ENCODE measurements at places on chromosomes 1 and 21. TPM values are rescaled to one million over a fixed set of nuclear protein-coding genes. Genes with fewer than 3 reads are reported as not detected.
A peak's percentile ranks its signal among the peaks of the same experiment; 100 is the strongest.

GFI1 gene
- 0.16 TPM for polyA plus RNA-seq

KRTAP12-2 gene
- not detected for polyA plus RNA-seq

CD34 gene
- polyA plus RNA-seq, result 0.16 TPM

FCN3 gene
- polyA plus RNA-seq, result not detected

MYCL gene
- polyA plus RNA-seq, result 0.75 TPM

TFF2 gene
- polyA plus RNA-seq, result not detected

UQCRHL gene
- polyA plus RNA-seq, result 2.6 TPM

OXCT2 gene
- 0.22 TPM for polyA plus RNA-seq

RGSL1 gene
- not detected for polyA plus RNA-seq

SFN gene
- 0.34 TPM for polyA plus RNA-seq

ANKRD65 gene
- polyA plus RNA-seq, result 0.11 TPM

RPAP2 gene
- 3.9 TPM for polyA plus RNA-seq

ZNF683 gene
- polyA plus RNA-seq, result not detected

- peaks cover 16% of the 10 kb centered on the region for H3K36me3 ChIP-seq
- no peak overlapping the region for H3K27ac ChIP-seq
- no peaks in the 10 kb centered on the region for H3K27me3 ChIP-seq
- DNase-seq, result peak; percentile 84
- H3K4me3 ChIP-seq, result no peak overlapping the region
Observed at GRCh38 chr1:15918962-15919715, 56.8 kb downstream of the ZBTB17 start.

DNA sequence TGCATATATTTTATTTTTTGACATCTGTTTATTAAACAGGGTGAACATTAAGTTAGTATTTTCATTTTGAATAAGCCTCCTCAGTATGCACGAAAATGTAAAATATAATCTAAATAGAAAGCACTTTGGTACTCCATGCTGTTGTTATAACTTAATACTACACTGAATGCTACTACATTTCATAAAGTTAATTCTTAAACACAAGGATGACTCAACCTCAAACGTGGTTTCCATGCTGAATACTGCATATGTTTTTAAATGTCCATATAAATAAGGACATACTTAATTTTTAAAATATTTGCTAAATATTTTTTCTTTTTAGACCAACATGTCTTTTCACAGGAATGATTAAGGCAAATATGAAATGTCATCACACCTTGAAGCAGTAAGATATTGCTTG is 83.9 kb downstream of the USP24 start:
- peak; percentile 70 for DNase-seq
- no peaks in the 10 kb centered on the region for H3K27me3 ChIP-seq
- H3K4me1 ChIP-seq, result peaks cover 10% of the 10 kb centered on the region
- no peak overlapping the region for H3K4me3 ChIP-seq

GRCh38 chr1:203153989-203154821 is 21.4 kb downstream of the MYBPH start:
- DNase-seq, result peak; percentile 41
- H3K27ac ChIP-seq, result no peak overlapping the region
- no peak overlapping the region for H3K4me3 ChIP-seq
- H3K36me3 ChIP-seq, result no peaks in the 10 kb centered on the region

- peak; percentile 55 for DNase-seq
- H3K4me1 ChIP-seq, result no peaks in the 10 kb centered on the region
Observed at GRCh38 chr1:15825800-15826199, 18.4 kb upstream of the UQCRHL start.

GRCh38 chr1:228669242-228669585 is 66.1 kb upstream of the RHOU start:
- peaks cover 9% of the 10 kb centered on the region for H3K27me3 ChIP-seq
- H3K27ac ChIP-seq, result no peak overlapping the region
- H3K4me3 ChIP-seq, result no peak overlapping the region
- H3K4me1 ChIP-seq, result no peaks in the 10 kb centered on the region
- H3K36me3 ChIP-seq, result no peaks in the 10 kb centered on the region

GRCh38 chr1:182888736-182889531 is 49.8 kb downstream of the DHX9 start:
- peaks cover 2% of the 10 kb centered on the region for H3K4me1 ChIP-seq
- H3K36me3 ChIP-seq, result peaks cover 30% of the 10 kb centered on the region
- H3K4me3 ChIP-seq, result no peak overlapping the region
- H3K27ac ChIP-seq, result no peak overlapping the region

GRCh38 chr1:234512451-234512861 is 33.5 kb upstream of the TARBP1 start:
- peaks cover 18% of the 10 kb centered on the region for H3K4me1 ChIP-seq
- H3K27ac ChIP-seq, result no peak overlapping the region
- H3K4me3 ChIP-seq, result no peak overlapping the region
- H3K27me3 ChIP-seq, result no peaks in the 10 kb centered on the region
- no peaks in the 10 kb centered on the region for H3K36me3 ChIP-seq
- DNase-seq, result no peak

- DNase-seq, result no peak
- no peaks in the 10 kb centered on the region for H3K4me1 ChIP-seq
- H3K27ac ChIP-seq, result no peak overlapping the region
- H3K36me3 ChIP-seq, result no peaks in the 10 kb centered on the region
- H3K27me3 ChIP-seq, result peaks cover 43% of the 10 kb centered on the region
Observed at GRCh38 chr21:44726826-44727225, 15.5 kb upstream of the TSPEAR start.

GRCh38 chr1:81044708-81045107 is 756.0 kb upstream of the ADGRL2 start:
- H3K4me3 ChIP-seq, result no peak overlapping the region
- no peak overlapping the region for H3K27ac ChIP-seq
- H3K36me3 ChIP-seq, result no peaks in the 10 kb centered on the region
- peak; percentile 5 for DNase-seq
- no peaks in the 10 kb centered on the region for H3K27me3 ChIP-seq

DNA sequence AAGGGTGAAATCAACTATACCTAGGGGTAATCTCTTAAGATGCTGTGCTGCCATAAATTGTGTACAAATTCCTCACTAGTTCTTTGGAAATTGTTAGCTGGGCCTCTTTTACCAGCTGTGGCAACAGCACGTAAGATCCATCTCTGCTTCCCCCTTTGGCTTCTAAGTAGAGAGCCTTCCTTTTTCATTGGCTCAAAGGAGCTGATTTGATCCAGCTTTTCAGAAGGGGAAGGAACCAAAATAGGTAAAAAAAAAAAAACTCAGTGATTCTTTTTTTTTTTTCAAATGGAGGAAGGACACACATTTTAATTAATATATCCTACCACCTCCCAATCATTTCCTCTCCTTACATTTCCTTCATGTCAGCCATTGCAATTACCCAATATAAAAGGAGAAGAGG is 4.0 kb upstream of the RCAN1 start:
- H3K27me3 ChIP-seq, result peaks cover 36% of the 10 kb centered on the region
- peaks cover 2% of the 10 kb centered on the region for H3K4me1 ChIP-seq
- no peak overlapping the region for H3K27ac ChIP-seq

DNA sequence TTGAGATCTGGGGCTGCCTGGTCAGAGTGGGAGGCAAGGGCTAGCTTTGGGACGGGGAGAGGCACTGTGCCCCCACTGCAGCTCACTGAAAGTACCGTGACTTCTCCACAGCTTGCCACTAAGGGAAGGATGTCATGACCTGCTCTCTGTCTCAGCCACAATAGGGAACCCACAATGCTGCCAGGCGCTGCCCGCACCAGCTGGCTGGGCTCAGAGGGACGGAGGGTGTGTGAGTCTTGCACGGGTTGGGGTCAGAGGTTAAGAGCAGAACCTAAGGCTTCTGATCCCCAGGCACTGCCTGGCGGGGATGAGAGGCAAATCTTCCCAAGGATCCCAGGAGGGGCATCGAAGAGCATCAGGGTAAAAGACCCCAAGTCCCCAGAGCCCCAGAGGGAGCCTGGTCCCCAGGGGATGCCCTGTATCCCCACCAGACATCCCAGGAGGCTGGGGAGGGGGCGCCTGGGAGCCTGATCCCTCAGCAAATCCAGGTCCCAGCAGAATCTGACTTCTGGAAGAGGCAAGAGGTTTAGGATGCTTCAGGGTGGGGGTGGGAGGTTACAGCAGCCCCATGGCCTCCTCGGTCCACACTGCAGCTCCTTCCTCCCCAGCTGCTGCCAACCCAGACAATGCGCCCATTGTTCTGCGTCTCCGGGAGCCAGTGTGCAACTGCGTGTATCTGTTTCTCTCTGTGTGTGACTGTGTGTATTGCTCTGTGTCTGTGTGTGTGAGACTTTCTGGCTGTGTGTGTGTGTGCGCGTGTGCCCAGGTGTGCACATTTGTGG is 2.0 kb upstream of the MARCKSL1 start:
- H3K4me1 ChIP-seq, result peaks cover 5% of the 10 kb centered on the region
- H3K36me3 ChIP-seq, result peaks cover 14% of the 10 kb centered on the region
- H3K27me3 ChIP-seq, result no peaks in the 10 kb centered on the region
- H3K4me3 ChIP-seq, result no peak overlapping the region
- H3K27ac ChIP-seq, result no peak overlapping the region

DNA sequence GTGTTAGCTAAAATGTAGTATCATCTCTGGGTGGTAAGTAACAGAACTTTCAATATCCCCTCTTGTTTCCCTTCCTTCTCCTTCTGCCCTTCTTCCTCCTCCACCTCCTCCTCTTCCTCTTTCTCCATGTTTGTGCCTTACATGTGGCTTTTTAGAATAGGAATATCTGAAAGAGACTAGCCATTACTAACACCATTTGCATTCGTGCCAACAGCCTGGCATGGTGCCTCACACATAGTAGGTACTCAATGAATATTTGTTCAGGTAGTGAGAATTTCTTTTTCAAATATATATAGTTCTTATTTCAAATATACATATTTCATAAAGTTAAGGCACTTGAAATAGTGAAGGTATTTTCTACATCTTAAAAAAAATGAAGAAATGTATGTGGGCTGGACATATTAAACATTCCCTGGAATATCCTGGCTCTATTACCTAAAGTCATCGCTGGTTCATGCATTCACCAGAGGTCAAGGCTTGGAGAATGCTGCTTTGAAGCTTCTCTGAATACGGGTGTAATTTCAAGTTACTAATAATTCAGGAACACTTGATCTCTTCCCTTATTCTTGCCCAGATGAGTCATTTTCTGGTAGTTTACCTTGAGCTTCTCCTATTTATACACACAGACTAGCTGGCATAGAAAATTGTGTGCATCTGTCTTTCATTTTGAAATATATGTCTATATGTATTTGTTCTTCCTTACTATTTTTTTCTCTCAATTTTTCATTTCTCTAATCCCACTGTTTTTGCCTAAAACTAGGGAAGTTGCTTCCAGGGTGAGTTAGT is 319.4 kb downstream of the TGFB2 start:
- H3K4me3 ChIP-seq, result no peak overlapping the region
- no peaks in the 10 kb centered on the region for H3K36me3 ChIP-seq
- H3K4me1 ChIP-seq, result peaks cover 7% of the 10 kb centered on the region
- H3K27me3 ChIP-seq, result no peaks in the 10 kb centered on the region
- peak; percentile 66 for DNase-seq

- no peak overlapping the region for H3K4me3 ChIP-seq
- DNase-seq, result no peak
- H3K27me3 ChIP-seq, result no peaks in the 10 kb centered on the region
- H3K4me1 ChIP-seq, result no peaks in the 10 kb centered on the region
Observed at GRCh38 chr1:60575326-60575977, 501.9 kb upstream of the C1orf87 start.

GRCh38 chr1:2856676-2857375 is 55.3 kb upstream of the TTC34 start:
- no peaks in the 10 kb centered on the region for H3K4me1 ChIP-seq
- H3K27ac ChIP-seq, result no peak overlapping the region
- no peaks in the 10 kb centered on the region for H3K27me3 ChIP-seq
- no peak overlapping the region for H3K4me3 ChIP-seq
- H3K36me3 ChIP-seq, result no peaks in the 10 kb centered on the region
- DNase-seq, result no peak

- no peak overlapping the region for H3K4me3 ChIP-seq
- no peaks in the 10 kb centered on the region for H3K4me1 ChIP-seq
- no peak overlapping the region for H3K27ac ChIP-seq
Observed at GRCh38 chr1:110811529-110811928, 61.4 kb upstream of the CD53 start.

- H3K4me3 ChIP-seq, result no peak overlapping the region
- DNase-seq, result no peak
- peaks cover 12% of the 10 kb centered on the region for H3K4me1 ChIP-seq
- H3K36me3 ChIP-seq, result no peaks in the 10 kb centered on the region
- H3K27me3 ChIP-seq, result no peaks in the 10 kb centered on the region
Observed at GRCh38 chr1:109762039-109762585, 1.6 kb downstream of the EPS8L3 start.

GRCh38 chr1:111242805-111243523 is 15.5 kb downstream of the CHI3L2 start:
- H3K27ac ChIP-seq, result no peak overlapping the region
- no peak overlapping the region for H3K4me3 ChIP-seq
- DNase-seq, result no peak
- peaks cover 13% of the 10 kb centered on the region for H3K27me3 ChIP-seq

DNA sequence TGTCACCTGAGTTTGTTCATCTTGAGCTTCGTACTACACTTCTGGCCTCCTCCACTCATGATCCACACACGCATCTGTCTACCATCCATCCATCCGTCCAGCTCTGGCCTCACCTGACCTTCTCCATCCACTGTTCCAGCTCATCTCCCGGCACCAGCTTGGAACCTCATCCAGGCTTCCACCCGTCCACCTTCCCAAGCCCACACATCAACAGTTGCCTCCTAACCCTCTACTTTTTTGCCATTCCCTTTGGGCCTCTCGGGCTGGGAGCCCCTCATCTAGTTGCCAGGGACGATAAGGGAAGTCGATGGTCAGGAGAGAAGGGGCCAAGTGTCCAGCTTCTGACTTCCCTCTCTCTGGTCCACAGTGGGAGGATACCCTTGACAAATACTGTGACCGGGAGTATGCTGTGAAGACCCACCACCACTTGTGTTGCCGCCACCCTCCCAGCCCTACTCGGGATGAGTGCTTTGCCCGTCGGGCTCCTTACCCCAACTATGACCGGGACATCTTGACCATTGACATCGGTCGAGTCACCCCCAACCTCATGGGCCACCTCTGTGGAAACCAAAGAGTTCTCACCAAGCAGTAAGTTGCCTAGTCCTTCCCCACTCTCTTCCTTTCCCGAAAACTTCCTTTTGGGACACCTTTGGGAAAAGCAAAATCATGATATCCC is 3.4 kb upstream of the FALEC start:
- DNase-seq, result no peak
- H3K36me3 ChIP-seq, result peaks cover 28% of the 10 kb centered on the region
- peaks cover 22% of the 10 kb centered on the region for H3K4me1 ChIP-seq
- H3K27ac ChIP-seq, result no peak overlapping the region
- no peaks in the 10 kb centered on the region for H3K27me3 ChIP-seq

Measured in IMR-90 (cell line).